ENCODE measurements at places on chromosomes 4 and X.

DNA sequence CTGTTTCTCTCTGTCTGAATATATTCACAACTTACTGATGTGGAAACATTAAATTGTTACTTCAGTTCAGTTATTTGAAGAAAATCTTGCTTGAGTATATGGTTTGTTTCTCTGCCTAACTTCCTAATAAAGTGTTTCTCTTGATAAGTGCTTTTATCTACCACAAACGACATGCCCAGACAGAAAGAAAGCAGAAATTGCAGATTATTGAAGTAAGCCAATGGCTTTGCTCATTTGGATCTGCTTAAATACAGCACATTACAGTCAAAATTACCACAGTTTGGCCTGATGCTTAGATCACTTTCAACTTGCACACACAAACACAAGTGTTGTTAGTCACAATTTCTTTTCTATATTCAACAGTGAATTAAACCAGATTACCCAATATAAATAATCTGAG lies 68.0 kb downstream of the ATOH1 start:
- DNase-seq = no peak

- DNase-seq = no peak
Observed at GRCh38 chr4:71300964-71301363, 37.9 kb upstream of the SLC4A4 start.

GRCh38 chr4:6714954-6715353 lies 1.0 kb upstream of the BLOC1S4 start:
- no peak for DNase-seq

DNA sequence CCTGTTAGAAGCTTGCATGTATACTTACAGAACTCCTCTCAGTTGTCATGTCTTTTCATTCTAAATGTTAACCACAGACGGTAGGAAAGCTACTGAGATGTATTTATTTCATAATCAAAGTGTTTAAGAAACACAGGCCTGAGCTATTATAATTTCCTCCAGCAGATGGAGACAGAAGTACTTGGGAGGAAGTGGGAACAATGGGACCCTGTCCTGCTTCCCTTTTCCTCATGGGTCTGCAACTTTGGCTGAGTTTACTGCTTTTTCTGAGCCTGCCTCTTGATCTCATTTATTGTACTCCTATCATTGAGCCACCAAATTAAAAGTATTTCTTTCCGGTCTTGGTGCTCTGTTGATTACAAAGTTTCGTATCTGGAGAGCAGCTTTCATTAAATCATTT lies 67.7 kb upstream of the SPANXN2 start:
- DNase-seq = peak; percentile 4

DNA sequence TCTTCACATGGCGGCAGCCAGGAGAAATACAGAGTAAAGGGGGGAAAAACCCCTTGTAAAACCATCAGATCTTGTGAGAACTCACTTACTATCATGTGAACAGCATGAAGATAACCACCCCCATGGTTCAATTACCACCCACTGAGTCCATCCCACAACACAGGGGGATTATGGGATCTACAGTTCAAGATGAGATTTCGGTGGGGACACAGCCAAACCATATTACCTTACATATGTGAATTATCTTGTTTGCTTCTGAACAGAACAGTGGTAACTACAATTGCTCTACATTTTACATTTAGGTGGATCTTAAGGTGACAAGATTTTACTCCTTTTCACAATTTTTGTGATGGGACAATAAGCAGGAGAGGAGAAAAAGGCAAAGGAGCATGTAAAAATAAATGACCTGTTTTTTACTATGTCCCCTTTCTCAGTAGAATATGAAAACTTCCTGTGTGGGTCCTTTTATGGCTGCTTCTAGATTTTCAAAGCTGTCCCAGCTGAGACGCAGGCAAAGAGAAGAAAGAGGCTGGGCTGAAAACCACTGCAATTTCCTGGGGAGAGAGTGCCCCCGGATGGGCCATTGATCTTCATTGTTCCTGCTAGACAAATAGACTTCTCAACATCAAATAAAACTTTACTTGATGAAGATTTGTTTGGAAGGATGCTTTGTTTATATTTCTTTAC lies 45.9 kb upstream of the PGM2 start:
- no peak for DNase-seq

- DNase-seq = no peak
Observed at GRCh38 chr4:604131-604530, 21.2 kb upstream of the PDE6B start.

DNA sequence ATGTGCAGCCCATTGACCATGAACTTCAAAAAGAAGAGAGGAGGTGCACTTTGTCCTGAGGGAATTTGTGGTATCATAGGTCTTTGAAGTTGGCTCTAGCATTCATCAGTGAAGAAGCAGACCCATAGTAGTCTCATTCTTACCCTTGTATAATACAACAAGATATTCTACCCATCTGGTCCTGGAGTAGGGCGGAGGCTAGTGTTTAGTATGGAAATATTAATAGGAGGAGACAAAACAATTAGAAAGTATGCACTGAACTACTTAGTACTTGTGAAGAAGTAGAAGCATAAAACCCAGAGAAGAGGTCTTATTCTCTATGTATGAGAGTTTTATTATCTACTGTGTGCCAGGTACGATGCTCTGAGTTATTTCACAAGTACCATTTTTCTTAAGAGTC lies 189.0 kb downstream of the AASDH start:
- no peak for DNase-seq

DNA sequence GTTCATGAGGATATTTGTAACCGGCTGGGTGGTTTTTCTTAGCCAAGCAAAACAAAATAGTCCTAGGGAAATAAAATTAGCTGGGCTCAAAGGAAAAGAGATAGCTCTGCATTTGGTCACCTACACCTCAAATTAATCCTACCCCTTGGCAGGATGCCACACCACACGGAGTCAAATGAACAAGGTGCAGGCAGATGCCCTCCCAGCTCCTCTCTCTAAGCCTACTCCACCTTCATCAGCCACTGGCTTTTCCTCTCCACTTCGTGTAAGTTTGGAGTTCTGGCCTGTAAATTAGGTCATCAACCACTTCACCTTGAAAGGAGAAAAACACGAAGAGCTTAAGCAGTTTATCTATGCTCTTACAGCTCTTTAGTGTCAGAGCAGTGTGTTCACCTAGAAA lies 1.4 kb downstream of the DDIT4L start:
- peak; percentile 52 for DNase-seq

DNA sequence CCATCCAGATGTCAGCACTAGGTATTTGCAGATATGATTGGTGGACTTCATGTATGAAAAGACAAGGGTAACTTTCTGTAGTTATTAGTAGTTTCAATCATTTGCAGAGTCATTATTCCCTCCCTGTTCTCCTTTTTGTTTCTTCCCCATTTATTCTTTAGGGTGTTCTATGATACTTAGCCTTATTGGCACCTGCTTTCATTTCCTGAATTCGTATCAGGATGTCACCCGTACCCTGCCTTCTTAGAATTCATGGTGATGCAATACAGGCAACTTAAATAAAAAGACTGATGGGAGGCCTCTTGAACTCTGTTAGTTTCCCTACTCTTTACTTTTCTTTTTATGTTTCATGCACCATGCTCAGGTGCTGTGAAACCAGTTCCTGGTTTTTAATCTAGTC lies 24.2 kb downstream of the MAGED1 start:
- DNase-seq = no peak

DNA sequence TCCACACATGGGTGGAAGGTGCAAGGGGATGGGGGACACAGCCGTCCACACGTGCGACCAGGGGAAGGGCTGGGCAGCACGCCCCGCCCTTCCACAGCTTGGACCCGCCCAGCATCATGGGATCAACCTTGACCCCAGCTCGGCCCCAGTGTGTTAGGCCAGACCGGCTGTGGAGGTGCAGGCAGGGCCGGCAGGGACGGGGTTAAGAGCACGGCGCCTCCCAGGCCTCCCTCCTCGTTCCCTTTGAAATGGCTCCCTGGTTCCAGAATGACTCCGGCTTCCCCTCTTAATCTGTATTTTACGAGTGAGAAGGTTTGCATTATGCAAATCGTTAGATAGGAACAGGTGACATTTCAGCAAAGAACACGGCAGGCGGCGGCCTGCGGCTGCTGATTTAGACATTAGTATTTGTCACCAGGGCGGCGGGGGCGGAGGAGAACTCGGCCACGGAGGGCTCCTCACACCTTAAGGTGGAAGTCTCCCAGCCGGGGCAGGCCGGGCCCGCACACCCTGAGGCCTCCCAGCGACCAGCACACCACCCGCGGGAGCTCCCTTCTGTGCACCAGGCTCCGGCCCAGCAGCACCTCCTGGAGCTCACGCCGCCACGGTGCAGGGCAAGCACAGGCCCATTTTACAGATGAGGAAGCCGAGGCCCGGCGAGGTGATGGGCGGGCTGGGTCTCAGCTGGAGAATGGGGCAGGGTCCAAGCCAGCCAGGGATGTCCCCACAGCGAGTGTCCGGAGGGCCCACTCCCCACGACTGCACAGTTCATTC lies 116.1 kb downstream of the FAM53A start:
- peak; percentile 52 for DNase-seq

GRCh38 chrX:39846460-39846859 lies 251.3 kb downstream of the BCOR start:
- DNase-seq = no peak

DNA sequence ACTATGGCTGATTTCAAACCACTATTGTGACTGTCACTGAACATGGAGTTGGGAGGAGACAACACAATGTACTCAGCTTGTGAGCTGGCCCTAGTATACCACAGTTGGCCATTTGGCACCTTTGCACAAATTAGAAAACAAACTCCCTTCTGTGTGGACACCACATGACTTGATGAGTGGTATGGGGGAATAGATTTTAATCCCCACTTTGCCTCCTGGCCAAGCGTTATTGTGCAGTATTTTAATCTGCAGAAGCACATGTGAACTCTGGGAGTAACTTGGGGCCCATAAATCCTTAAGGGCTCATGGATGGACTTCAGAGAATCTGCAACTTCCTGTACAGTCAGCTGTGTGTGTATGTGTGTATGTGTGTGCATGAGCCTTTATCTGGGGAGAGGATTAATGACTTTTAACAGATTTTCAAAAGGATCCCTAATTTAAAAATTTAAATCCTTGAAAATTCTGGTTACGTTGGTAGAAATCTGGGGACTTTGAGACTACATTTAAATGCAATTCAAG lies 105.0 kb upstream of the PAQR3 start:
- DNase-seq = no peak

- DNase-seq = no peak
Observed at GRCh38 chrX:39957816-39958566, 139.8 kb downstream of the BCOR start.

GRCh38 chrX:33129607-33130006 lies 81.7 kb downstream of the DMD start:
- no peak for DNase-seq

DNA sequence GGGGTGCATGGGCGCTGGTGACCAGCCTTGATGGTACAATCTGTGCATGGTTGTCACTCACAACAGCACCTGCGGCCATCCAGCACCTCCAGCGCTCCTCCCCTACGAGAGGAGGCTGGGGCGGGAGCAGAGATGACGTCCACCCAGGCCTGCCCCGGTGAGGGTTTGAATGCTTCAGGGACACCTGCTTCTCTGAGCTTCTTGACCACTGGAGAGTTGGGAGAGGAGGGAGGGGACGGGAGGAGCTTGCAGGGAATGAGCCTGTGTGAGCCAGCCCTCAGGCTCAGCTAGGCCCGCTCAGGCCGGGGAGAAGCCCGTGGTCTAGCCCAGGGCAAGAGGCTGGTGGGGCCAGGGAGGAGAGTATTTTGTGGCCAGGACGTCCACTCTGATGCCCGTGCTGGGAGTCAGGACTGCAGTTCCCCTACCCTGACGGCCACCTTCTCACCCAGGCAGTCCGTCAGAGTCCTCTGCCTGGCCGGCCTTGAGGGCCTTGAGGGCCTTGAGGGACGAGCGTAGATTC lies 59.2 kb downstream of the CPZ start:
- no peak for DNase-seq

GRCh38 chrX:134571796-134572195 lies 86.5 kb downstream of the PLAC1 start:
- DNase-seq = no peak

- no peak for DNase-seq
Observed at GRCh38 chr4:138591808-138592207, 349.7 kb upstream of the SLC7A11 start.

GRCh38 chr4:104507112-104507511 lies 12.4 kb upstream of the CXXC4 start:
- DNase-seq = no peak

GRCh38 chr4:79287718-79288117 lies 38.1 kb downstream of the NAA11 start:
- DNase-seq = no peak

GRCh38 chr4:120821977-120822376 lies 100.5 kb downstream of the PRDM5 start:
- no peak for DNase-seq

DNA sequence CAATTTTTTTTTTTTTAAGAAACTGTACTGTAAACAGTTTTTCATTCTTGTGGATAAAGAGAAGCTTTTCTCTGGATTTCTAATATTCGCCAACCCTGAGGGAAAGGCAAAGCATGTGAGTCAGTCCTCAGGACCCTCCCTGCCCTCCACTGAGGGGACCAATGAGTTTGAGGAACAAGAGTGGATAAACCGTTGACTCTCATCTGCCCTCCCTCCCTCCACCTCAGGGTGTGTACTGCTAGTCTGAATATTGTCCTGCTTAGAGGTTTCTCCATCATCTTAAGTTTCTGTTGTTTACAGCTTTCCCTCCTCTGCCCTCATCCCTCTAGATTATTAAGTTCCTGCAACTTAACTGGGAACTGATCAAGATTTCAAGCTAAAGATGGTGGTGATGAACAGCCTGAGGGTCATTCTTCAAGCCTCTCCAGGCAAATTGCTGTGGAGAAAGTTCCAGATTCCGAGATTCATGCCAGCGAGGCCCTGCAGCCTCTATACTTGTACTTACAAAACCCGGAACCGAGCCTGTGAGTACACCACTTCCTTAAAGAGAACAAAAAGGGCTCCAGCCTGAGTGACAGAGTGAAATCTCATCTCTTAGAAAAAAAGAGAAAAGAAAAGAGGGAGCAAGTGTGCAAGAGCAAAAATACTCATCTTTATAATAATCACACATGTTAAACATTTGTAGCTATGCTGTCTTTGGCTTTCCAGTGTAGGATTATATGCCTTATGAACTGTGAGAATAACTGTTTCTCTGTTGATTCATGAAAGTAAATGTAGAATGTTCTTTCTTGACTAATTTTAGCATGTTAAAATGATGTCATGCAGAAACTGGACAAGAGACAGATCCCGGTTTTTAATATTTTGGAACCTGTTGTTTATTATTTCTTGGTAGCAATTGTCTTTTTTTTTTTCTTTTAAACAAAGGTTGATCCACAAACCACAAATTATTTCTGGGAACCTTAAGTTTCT lies 11.9 kb downstream of the CA5B start:
- no peak for DNase-seq

- DNase-seq = no peak
Observed at GRCh38 chr4:37864786-37865185, 26.1 kb upstream of the TBC1D1 start.

- DNase-seq = no peak
Observed at GRCh38 chr4:173243321-173243720, 74.7 kb downstream of the GALNT7 start.

DNA sequence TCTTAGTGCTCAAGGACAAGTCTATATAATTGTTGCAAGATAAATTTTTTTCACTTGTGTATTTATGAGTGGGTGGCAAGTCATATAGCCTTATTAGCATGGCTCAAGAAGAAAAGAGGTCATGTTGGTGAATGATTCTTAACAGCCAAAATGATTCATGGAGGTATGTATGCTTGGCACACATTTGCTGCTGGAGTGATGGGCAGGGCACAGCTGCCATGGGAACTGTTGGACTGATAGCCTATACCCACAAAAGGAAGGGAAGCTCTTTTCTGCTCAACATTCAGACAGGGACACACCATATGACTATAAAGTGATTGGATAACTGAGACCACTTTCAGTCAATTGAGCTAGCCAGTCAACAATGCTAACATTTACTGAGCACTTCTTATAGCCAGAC lies 46.8 kb upstream of the PITX2 start:
- DNase-seq = no peak

GRCh38 chr4:1449475-1449832 lies 43.2 kb upstream of the NKX1-1 start:
- DNase-seq = no peak

Measured in RPMI8226 (cell line).